ENCODE measurements at places on chromosomes 4 and X. TPM values are rescaled to one million over a fixed set of nuclear protein-coding genes. Genes with fewer than 3 reads are reported as not detected.

SPOCK3 gene
- total RNA-seq = not detected

DEFB131A gene
- not detected for total RNA-seq

MYOZ2 gene
- 0.29 TPM for total RNA-seq

WAS gene
- total RNA-seq = 0.84 TPM

GNRHR gene
- total RNA-seq = not detected

PDGFRA gene
- 18.0 TPM for total RNA-seq

OPRPN gene
- not detected for total RNA-seq

CD40LG gene
- not detected for total RNA-seq

AMBN gene
- not detected for total RNA-seq

DOK7 gene
- not detected for total RNA-seq

TAF7L gene
- not detected for total RNA-seq

DCHS2 gene
- not detected for total RNA-seq

HS6ST2 gene
- not detected for total RNA-seq

GAGE12J gene
- not detected for total RNA-seq

GRPR gene
- total RNA-seq = 0.60 TPM

FRMD7 gene
- 0.10 TPM for total RNA-seq

NHSL2 gene
- 0.36 TPM for total RNA-seq

MBTPS2 gene
- 9.0 TPM for total RNA-seq

ARFIP1 gene
- 39.7 TPM for total RNA-seq

UNC5C gene
- total RNA-seq = 0.48 TPM

BGN gene
- total RNA-seq = 6.6 TPM

EXOSC9 gene
- total RNA-seq = 43.9 TPM

AMTN gene
- not detected for total RNA-seq

H2BW2 gene
- not detected for total RNA-seq

SPANXB1 gene
- 7.0 TPM for total RNA-seq

MMRN1 gene
- not detected for total RNA-seq

MID1 gene
- total RNA-seq = 16.6 TPM

NDP gene
- total RNA-seq = 4.8 TPM

IL2 gene
- total RNA-seq = not detected

NR3C2 gene
- not detected for total RNA-seq

TBC1D8B gene
- 3.4 TPM for total RNA-seq

STOX2 gene
- not detected for total RNA-seq

SPANXA2 gene
- 75.6 TPM for total RNA-seq

EGFL6 gene
- not detected for total RNA-seq

KLKB1 gene
- not detected for total RNA-seq

FGA gene
- total RNA-seq = not detected

SLC9B1 gene
- 0.24 TPM for total RNA-seq

PLP1 gene
- total RNA-seq = 3.3 TPM

NAA11 gene
- 0.36 TPM for total RNA-seq

DMD gene
- 2.0 TPM for total RNA-seq

KLHL4 gene
- 3.0 TPM for total RNA-seq

MMGT1 gene
- 28.0 TPM for total RNA-seq

HSFX4 gene
- not detected for total RNA-seq

MCF2 gene
- total RNA-seq = not detected

PAGE5 gene
- total RNA-seq = 41.0 TPM

CA5B gene
- total RNA-seq = 29.6 TPM

NAP1L3 gene
- 11.4 TPM for total RNA-seq

TEC gene
- total RNA-seq = 3.8 TPM

GPM6B gene
- 1.8 TPM for total RNA-seq

HSFX2 gene
- 0.96 TPM for total RNA-seq

KLHL5 gene
- total RNA-seq = 30.1 TPM

TRPC3 gene
- total RNA-seq = not detected

FDCSP gene
- not detected for total RNA-seq

USP9X gene
- total RNA-seq = 78.3 TPM

All from RPMI7951 (cell line).